ENCODE measurements at places on chromosomes 2 and 18.

DNA sequence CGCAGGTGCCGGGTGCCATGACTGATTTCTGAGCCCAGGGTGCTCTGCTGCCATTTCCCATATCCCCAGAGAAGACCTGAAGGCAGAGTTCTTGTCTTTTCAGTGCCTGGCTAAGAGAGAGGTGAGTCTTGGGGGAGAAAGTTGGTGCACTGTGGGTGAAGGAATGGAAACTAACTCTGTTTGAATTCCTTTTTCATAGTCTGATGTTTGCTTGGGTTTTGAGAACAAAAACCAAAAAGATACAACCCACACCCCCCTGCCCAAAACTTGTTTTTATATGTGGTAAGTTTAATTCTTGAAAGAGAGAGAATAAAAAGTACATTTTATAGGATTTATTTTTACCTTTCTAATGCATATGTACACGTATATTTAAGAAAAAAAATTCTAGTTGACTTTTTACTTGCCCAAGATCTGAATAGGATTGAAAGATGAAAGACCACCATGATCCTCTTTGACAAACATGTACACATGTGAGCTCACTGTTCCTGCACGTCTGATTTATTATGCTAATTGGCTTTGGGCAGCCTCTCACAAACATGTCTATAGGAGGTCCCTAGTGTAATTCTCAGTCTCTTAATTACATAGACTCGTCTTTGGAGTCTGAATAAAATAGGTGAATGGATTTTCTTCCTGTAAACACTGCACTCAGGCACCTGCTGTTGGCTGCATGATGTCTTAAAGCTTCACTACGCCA, 46.3 kb downstream of the ARL4C start:
- DNase-seq, result no peak

- DNase-seq, result no peak
Measured at GRCh38 chr2:68900496-68901198, 29.4 kb upstream of the BMP10 start.

- DNase-seq, result no peak
Measured at GRCh38 chr2:9377461-9378097, 45.7 kb downstream of the ITGB1BP1 start.

- DNase-seq, result no peak
Measured at GRCh38 chr2:221517146-221517695, 54.9 kb downstream of the EPHA4 start.

- DNase-seq, result no peak
Measured at GRCh38 chr2:218003981-218004419, 1.2 kb upstream of the TNS1 start.

DNA sequence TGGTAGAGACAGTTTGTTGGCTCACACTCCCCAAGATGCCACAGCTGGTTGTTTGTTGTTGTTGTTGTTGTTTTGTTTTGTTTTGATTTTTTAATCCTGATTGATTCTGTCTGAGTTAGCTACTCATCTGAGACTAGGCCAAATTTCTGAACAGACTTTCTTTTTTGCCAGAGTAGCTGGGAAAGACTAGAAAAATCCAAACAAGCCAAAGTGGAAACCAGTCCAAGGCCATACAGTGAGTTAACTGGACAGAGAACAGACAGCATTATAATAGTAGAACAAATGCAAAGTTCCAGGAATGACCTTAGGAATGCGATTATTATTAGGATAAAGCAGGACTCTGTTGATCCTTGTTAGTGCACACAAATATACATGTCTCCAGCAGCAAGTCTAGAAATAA, 43.8 kb upstream of the CYP26B1 start:
- no peak for DNase-seq

DNA sequence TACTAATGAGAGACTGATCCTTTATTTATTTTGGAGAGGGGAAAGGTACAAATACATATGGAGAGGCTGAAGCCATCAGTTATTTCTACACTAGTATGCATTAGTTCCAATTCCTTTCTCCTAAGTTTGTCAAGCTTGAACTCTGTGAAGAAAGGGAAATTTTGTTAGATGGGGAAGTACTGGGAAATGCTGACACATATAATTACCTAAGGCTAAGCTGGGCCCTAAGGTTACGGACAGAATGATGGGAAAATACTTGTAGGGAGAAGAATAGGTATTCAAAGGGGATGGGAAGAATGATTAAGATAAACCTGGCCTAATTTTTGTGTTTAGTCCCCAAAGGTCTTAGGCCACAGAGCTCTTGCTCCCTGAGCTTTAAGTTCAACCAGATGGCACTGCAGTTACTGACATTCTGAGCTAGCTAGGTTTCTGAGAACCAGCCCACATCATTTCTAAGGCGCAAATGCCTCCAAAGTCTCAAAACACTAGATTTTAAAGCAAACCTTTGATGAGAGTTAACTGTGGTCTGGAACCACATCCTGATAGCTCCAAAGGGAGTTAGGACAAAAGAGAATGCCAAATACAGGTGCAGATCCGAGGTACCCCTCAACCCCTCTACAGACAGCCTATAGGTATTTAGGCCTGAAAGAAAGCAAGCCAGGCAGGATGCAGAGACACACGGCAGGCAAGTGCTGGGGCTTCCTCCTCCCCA, 2.7 kb downstream of the TMEM163 start:
- no peak for DNase-seq

GRCh38 chr2:39164089-39164488, 43.2 kb upstream of the SOS1 start:
- no peak for DNase-seq

GRCh38 chr2:61720911-61721310, 132.9 kb downstream of the FAM161A start:
- DNase-seq, result no peak

- no peak for DNase-seq
Measured at GRCh38 chr18:39604836-39605235, 2039.2 kb upstream of the CELF4 start.

Data from DMS 273 treated with DMSO at 0.1 percent for 48 hours (cell line).